ENCODE measurements at places on chromosomes 13 and 19.

GRCh38 chr19:926589-927350, 935 bp downstream of the ARID3A start:
- DNase-seq: peak; percentile 76

DNA sequence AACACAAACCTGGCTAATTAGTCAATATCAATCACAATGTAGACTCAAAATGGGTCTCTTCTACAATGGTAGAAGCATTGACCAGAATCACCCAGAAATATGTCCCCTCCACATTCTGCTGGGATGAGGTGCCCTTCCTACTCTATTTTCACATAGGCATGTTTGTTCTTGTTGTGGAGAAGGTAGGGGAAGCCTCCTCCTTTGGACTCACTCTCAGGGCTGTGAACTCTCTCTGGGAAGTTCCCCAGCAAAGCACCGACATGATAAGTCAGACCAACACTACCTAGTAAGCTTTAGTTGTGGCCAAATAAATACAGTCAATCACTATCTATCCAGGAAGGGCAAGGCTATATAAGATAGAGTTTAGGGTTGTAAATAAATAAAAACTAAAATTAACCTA, 194.5 kb upstream of the UBL3 start:
- no peak for DNase-seq

DNA sequence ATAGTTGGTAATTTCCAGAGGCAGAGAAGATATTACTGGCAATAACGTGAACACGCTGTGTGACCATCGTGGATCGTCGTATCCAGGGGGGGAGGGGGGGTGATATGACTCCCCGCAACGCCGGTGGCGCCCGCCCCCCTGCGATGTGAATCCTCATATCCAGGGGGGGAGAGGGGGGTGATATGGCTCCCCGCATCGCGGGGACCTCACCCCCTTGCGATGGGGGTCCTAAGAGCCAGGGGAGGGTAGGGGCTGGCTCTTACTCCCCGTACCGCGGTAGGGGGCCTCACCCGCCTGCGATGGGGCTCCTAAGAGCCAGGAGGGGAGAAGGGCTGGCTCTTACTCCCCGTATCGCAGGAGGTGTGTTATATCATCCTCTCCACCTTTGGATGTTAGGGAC, 31.3 kb upstream of the RGCC start:
- no peak for DNase-seq

DNA sequence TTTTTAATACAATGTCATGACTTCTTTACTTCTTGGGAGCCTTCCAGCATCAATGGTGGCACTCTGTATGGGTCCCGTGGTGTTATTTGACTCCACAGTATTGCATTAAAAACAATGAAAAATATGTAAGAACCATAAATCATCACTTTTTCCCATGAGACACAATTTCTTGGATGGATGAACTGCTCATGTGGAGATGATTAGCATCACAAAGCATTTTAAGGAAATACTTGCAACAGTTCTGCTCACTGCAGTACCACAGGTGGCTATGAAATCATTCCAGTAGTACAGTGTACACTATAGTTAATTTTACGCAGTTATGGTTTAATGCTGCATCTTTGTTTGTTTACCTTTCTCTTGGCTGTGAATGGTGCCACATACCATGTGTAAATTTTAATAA, 37.2 kb upstream of the C1QTNF9B start:
- no peak for DNase-seq

DNA sequence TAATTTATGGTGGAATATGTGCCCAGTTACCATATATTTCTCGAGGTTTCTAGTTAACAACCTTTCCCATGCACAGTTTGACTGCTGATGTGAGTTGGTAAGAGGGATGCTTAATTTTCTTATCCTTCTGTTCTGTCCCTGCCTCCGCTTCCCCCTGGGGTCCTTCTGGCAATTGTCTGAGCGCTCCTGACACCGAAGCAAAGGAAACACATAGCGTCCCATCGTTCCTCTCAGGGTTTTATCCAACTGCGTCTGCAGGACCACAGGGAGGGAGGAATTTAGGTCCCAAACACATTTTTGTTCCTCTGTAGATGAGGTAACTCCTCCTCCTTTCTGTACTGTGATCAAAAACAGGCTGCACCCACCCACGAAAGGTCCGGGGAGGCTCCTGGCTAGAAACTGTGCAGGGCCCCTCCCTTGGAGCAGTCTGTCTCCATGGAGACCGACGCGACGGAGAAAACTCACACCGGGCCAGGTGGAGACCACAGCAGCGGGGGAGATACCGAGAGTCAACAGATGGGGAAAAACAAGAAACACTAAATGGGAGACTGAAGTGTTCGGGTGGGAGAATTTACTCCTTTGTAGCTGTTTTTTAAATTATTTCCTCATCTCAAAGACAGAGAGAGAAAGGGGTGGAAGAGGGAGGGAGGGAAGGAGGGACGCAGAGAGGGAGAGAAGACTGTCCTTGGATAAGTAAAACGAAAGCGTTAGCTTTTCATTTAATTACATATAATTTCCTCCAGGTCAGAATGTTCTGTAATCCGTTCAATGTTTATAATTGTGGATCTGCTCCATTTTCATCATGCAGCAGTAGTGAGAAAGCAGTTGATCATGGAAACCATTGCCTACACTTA, 191.8 kb upstream of the NBEA start:
- no peak for DNase-seq

Data from HuH-7 (cell line).